ENCODE measurements at places on chromosomes 2 and 18.

DNA sequence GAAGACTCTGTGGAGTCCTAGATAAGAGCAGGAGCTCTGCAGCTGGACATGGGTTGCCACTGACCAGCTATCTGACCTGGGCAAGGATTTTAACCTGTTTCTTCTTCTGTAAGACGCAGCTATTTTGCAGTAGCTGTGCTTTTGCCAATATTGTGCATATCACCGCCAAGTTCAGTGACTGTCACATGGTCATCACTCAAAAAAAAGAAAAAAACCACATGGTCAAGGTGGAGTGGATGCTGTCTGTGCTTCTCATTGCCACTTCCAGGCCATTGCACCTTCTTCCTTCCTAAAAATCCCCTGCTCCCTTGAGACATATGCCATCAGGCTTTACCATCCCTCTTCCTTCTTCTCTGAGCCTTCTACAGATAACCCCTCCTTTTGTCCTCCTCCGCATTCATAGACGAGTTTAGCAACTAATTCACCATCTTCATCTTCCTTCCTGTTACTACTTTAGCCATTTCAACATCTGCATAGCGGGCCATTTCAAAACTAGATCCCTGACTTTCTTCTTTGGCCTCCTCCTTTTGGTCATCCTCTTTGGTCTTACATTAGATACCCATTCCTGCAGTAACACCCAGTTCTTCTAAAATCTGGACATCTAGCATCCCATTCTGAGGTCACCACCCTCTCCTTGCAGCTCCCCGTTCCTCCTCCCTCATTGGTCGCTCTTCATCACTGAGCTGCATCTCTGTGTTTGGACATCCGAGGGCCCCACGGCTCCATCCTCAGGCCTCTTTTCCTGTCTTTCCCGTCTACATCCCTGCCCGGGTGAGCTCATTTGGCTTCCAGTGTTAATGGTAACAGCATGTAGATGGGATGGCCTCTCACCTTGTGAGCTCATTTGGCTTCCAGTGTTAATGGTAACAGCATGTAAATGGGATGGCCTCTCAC is 17.8 kb downstream of the RNF144A start:
- DNase-seq: no peak

- DNase-seq: no peak
Measured at GRCh38 chr18:39604836-39605235, 2039.2 kb upstream of the CELF4 start.

- no peak for DNase-seq
Measured at GRCh38 chr18:9428301-9428706, 47.0 kb upstream of the RALBP1 start.

DNA sequence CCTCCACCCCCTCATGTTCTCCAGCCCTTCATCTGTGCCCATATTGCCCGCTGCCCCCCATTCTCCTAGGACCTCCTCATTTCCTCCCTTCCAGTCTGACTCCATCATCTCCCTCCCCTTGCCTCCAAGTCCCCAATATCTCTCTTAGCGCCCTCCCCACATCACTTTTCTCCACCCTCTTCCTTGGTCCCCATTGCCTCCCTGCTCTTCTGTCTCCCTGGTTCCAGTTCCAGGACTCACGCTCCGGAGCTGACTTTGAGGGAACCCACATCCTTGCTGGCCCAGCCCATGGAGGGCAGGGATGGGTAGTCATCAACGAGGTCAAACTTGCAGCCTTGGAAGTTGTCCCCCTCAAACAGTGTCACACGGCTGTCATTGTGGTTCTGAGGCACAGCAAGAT is 2.6 kb downstream of the CRYBA2 start:
- no peak for DNase-seq

GRCh38 chr2:239298116-239298804 is 102.6 kb downstream of the HDAC4 start:
- DNase-seq: peak; percentile 72

DNA sequence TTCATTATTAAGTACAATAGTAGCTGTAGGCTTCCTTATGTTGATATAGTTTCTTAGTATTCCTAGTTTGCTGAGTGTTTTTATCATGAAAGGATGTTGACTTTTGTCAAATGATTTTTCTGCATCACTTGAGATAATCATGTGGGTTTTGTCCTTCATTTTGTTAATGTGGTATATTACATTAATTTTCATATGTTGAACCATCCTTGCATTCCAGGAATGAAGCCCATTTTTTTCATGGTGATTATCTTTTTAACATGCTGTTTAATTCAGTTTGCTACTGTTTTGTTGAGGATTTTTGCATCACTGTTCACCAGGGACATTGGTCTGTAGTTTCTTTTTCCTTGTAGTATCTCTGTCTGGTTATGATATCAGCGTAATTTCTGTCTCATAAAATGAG is 82.9 kb upstream of the CNGA3 start:
- DNase-seq: no peak

GRCh38 chr2:33134086-33134771 is 187.5 kb downstream of the LTBP1 start:
- DNase-seq: no peak

- no peak for DNase-seq
Measured at GRCh38 chr2:181839811-181840210, 51.7 kb upstream of the ITPRID2 start.

DNA sequence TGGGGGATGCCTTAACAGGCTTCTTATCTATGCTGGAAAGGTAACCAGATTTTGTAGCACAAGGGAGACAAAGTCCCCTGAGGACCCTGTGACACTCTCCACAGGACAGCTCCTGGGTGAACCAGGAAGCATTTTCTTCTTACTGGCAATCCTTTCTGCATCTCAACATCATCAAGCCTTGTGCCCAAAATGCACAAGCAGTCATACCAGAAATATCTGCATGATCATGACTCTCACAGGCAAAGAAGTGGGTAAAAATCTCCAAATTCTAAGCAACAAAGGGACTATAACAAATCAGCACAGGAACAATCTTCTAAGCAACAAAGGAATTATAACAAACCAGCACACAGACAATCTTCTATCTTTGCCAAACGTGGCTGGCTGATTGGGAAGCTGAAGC is 99.1 kb upstream of the CD226 start:
- DNase-seq: no peak

DNA sequence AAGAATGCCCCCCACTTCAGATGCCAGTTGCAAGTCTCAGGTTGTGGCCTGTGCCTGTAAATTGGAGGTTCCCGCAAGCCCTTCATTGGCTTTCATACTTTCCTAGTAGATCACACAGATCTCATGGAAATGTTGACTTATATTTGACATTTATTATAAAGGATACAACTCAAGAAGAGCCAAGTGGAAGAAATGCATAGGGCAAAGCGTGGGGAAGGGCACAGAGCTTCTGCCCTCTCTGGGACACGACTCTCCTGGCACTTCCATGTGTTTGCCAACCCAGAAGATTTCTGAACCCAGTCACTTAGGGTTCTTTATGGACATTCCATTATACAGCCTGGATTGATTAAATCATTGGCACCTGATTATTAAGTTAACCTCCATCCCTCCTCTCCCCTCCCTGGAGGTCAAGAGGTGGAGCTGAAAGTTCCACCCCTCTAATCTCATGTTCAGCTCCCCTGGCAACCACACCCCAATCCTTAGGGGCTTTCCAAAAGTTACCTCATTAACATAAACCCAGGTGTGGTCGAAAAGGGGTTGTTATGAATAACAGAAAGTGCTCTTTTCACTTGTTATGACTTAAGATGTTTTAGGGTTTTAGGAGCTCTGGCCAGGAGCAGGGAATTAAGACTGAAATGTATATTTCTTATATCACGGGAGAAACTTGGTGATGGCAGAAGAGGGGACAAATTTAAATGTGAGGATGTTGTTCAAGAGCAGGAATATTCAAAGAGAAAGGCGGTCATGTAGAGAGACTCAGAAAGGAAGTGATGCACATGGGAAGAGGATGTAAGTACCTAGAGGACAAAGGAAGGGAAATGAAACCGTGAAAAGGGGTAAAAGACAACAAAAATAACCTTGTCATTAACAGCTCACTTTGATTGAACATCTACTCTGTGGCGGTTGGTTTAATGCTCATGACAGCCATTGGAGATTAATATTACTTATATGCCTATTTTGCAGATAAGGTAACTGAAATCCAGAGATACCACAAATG is 31.8 kb downstream of the SP100 start:
- DNase-seq: no peak

GRCh38 chr18:59057969-59058368 is 81.7 kb upstream of the SEC11C start:
- no peak for DNase-seq

GRCh38 chr2:68925295-68925896 is 27.3 kb downstream of the GKN2 start:
- DNase-seq: peak; percentile 45

- DNase-seq: no peak
Measured at GRCh38 chr18:74225193-74225840, 66.4 kb downstream of the CYB5A start.

- DNase-seq: no peak
Measured at GRCh38 chr2:39510140-39510539, 73.1 kb upstream of the MAP4K3 start.

GRCh38 chr2:200968735-200969134 is 5.3 kb upstream of the ORC2 start:
- no peak for DNase-seq

- no peak for DNase-seq
Measured at GRCh38 chr2:19611491-19612332, 253.3 kb upstream of the OSR1 start.

DNA sequence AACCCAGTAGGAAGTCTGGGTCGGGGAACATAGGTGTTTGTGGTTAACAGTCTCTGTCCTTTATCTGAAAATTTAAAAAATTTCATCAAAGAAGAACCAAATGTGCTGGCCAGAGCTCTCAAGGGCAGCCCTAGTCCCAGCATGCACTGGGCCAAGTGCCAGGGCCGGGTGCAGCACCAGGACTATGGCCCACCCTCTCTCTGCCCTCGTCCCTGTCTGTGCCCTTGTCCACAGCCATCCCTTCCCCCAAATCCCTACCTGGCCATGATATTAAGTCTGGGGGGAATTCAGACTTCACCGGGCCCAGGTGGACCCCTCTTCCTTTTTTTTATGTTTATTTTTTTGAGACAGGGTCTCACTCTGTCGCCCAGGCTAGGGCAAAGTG is 14.4 kb upstream of the ZFP36L2 start:
- no peak for DNase-seq

GRCh38 chr18:56451188-56451587 is 187.2 kb downstream of the TXNL1 start:
- DNase-seq: no peak

DNA sequence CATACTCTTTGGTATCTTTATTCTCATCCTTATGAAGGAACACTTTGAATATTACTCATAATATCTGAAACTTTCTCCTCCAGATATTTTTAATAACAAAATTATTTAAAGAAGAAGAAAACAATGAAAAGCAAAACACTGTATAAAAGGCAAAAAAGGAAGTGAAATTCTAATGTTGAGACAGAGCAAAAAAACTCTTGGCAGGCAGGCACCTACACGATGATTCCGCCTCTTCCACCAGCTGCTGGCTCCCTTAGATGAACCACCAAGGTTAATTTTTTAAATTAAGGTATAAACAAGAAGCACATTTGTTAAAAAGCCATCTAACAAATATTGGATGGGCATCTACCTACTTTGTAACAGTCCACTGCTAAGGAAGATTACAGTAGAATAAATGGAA is 434.7 kb downstream of the EPHA4 start:
- no peak for DNase-seq

- DNase-seq: no peak
Measured at GRCh38 chr2:31324016-31324633, 90.2 kb downstream of the EHD3 start.

GRCh38 chr2:121911036-121911435 is 155.6 kb downstream of the TSN start:
- DNase-seq: no peak

DNA sequence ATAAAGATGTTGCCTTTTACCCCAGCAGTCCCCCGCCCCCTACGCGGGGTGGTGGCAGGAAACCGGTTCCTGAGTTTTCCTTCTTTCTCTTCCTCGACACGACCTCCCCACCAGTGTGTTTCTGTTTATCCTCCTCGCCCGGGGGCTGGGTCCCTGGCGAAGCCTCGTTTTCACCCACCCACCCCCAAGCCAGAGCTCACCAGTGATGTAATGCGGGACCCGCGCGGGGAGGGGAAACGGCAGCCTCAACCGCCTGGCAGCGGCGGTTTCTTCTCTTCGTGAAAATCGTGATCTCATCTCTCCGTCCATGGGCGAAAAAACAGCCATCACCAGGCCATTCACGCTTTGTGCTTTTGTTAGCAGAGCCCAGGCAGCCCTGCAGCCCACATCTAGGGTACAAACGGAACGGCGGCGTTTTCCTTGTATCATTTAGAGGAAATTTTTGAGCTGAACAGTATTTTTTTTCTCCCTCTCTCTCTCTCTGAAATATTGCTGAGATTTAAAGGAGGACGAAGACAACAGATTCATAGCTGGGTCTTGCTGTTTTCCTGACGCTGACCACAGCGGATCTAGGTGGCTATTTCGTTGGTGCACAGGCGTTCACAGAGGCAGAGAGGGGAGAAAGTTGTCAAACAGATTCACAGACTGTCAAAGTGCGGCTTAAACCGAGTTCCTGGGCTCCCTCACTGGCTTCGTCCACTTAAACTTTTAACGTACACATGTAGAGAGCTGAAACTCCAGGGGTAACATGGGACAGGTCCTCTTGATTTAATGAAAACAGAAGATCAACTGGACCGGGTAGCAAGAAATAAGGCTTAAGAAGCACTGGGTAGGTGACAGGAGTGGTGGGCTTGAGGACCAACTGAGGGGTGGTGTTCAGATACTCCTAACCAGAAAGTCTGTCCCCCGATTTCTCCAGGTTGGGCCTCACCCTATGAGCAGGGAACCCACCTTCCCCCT is 21.9 kb upstream of the PAX3 start:
- DNase-seq: no peak

- DNase-seq: no peak
Measured at GRCh38 chr2:226431288-226431948, 368.2 kb downstream of the IRS1 start.

DNA sequence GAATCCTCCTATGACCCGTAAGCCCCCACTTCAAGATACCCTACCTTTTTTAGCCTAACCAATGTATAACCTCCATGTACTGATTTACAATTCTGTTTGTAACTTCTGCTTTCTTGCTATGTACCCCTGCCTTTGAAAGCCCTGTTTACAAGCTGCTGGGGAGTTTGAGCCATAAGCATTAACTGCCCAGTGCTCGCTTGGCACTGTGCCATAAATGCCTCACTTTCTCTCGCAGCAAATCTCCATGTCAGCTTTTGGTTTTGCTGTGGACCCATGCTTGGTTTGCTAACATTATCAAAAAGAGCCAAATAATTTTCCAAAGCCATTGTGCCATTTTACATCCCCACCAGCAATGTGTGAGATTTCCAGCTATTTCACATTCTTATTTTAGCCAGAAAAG is 51.8 kb downstream of the TEX51 start:
- DNase-seq: no peak
